NCI-H1694 treated with DMSO at 0.1 percent for 48 hours (cell line): ENCODE measurements at places on chromosomes 1 and 21.

- DNase-seq = no peak
Measured at GRCh38 chr1:54278941-54279422, 79.0 kb downstream of the MRPL37 start.

- DNase-seq = no peak
Measured at GRCh38 chr1:150142083-150142482, 7.6 kb upstream of the PLEKHO1 start.

GRCh38 chr1:96357141-96357765 lies 364.3 kb upstream of the PTBP2 start:
- no peak for DNase-seq

DNA sequence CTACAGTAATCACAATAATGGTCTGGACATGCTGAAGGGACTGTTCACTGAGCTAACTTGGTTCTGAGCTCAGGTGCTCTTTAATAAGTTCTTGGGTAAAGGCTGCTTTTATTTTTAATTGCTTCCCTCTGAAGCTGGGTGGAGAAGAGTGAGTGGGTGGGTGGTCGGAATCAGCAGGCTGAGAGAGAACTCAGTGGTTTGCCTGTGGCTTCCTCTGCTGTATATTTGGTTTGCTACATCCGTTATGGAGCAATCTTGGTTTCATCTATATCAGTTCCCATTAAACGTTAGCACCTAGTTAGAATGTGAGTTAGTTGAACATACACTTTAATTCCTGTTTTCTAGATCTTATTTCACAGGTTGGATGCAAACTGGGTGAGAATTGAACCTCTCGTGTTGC lies 23.3 kb downstream of the CNIH4 start:
- no peak for DNase-seq

- DNase-seq = no peak
Measured at GRCh38 chr1:160163615-160164014, 12.2 kb downstream of the ATP1A4 start.

GRCh38 chr1:94872771-94873495 lies 52.8 kb downstream of the SLC44A3 start:
- DNase-seq = no peak

- no peak for DNase-seq
Measured at GRCh38 chr1:3473381-3473844, 18.9 kb downstream of the ARHGEF16 start.

DNA sequence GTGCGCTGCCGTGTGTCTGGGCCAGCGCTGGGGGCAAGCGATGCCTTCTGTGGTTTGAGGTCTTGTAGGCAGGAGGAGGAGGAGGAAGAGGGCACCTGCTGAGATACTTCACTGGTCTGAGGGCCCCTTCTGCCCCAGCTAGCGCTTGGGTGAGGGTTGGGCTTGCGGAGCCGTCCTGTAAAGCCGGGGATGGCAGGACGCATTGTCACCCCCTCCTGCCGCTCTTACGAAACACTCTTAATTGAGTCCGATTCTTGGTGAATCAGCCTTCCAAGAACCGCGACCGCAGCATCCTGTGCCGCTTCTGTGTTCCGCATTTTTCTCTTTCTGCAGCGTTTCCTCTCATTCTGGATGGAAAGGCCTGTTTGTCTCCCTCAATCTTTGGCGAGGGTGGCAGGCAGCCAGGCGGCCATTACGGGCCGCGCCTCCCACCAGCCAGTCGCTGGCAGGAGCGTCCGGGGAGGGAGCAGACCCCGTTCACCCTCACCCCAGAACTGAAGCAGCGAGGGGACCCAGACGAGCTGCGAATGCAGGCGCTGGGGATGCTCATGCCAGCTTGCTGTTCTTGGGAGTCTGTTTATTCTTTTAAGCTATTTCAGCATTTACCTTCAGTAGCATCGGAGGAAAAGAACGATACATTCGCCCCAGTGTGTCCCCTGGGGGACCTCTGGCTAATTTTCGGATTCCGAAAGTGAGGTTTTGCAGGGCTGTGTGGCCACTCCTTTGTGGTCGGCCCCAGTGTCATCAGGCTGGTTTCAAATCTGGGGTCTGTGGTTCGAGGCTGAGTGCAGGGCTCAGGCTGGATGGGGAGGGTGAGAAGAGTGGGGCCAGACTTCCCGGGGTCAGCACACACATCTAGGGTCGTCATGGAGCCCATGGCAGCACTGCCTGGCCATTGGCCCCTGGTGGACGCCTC lies 62.7 kb downstream of the SKI start:
- no peak for DNase-seq

- DNase-seq = no peak
Measured at GRCh38 chr1:202834771-202835547, 24.2 kb downstream of the PCAT6 start.
